ENCODE measurements at places on chromosomes 3 and 15.

DNA sequence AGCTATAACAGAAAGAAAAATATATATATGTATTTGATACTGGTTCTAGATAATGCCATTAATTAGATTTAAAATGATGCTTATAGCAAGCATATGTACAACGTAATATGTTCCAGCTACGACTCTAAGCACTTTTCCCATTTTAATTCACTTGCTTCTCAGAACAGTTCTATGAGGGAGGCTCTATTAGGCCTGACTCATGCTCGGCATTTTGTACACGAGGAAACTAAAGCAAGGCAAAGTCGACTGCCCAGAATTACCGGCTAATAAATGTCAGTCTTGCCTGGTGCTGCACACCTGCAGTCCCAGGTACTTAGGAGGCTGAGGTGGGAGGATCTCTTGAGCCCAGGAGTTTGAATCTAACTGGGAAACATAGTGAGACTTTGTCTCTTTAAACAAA lies 106.0 kb downstream of the PTPRG start:
- DNase-seq = no peak

GRCh38 chr15:73081321-73081958 lies 29.2 kb downstream of the NEO1 start:
- peak; percentile 59 for DNase-seq

- DNase-seq = no peak
Observed at GRCh38 chr15:40452296-40453090, 11.7 kb downstream of the BAHD1 start.

GRCh38 chr3:112806903-112807302 lies 39.8 kb downstream of the CD200R1L start:
- no peak for DNase-seq

DNA sequence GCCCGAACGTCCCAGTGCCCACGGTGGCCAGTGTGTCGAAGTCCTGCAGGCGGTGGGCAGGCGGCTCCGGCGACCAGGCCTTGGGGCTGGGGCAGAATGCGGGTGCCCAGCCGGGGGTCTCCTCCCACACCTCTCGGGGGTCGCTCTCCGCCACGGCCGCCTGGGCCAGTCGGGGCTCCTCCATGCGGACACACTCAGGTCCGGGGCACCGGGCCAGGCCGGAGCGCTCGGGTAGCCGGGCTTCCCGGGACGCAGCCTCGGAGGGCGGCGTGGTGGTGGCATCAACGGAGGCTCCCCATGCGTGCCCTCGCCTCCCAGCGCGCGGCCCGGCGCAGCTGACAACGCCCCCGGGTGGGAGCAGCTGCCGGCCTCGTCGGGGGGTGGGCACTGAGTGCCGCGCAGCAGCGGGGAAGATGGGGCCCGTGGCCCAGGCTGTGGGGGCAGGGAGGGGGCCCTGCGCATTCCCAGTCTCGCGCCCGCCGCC lies 30.1 kb upstream of the CERS3 start:
- no peak for DNase-seq

DNA sequence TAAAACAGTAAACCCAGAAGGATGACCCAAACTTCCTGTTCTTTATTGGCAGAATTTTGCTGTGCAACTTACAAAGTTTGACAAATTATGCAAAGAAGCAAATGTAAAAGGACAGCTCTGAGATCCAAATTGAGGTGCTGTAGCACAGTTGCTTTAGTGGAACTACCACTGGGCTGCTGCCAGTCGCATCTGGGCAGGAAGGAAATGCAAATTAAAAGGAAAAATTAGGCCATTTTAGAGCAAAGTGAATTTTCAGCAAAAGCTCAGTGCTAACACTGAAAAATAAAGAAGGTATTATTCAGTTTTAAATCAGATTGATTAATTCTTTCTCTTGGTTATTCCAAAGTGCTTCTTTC lies 104.5 kb downstream of the ZMAT3 start:
- DNase-seq = no peak

DNA sequence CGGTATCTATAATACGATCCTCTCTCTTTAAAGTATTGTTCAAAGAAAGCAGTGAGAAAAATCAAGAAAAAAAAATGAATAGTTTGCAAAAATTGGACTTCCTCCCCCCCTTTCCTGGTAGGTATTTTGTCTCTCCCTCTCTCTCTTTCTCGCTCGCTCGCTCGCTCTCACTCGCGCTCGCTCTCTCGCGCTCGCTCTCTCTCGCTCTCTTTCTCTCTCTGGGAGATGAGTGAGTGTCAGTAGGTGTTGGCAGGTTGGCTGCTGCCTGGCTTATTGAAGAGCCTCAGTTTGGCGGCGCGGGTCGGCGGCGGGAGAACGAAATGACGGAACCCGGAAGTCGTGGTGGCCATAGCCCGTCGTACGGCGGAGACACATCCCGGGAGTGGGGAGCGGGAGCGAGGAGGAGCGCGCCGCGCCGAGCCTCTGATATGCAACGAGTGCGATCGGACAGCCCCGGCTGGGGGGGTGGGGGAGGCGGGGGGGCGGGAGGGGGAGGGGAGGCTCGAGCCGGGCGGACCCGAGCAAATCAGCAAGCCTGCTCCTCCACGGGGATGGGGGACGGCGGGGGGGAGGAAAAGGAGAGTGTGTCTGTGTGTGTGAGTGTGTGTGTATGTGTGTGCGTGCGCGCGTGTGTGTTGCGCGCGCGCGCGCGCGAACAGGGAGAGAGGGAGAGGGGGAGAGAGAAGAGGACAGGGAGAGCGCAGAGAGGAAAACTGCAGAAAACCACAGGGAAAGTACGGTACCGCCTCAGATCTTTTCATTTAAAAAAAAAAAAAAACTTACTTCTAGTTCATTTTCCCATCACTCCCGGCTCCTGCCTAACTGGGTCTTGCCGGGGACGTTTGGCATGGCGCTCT lies at the start of gene MEIS2:
MEIS2 (minus strand) TSS at position 441 of the 857 bp plus-strand sequence. CDS start 1,083 bp downstream, outside the sequence.
- peak; percentile 69 for DNase-seq

GRCh38 chr3:187207624-187208023 lies 10.3 kb downstream of the RTP1 start:
- no peak for DNase-seq

DNA sequence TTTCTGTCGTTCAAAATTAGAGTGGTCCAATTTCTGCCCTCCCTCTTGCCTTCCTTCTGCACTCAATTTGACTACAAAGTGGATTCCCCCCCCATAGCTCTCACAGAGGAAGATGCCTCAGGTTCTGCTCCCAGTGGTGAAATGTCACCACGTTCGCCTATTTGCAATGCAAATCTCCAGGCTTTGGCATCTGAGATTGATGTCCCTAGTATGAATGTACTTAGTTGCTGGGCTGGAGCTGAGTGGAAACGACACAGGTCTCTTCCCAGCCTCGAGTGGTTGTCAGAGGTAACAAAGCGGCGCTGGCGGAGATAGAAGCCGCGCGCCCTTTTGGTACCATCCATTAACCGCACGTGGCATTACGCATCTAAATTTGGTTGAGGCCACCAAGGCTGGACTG lies 860.1 kb downstream of the MCTP2 start:
- no peak for DNase-seq

DNA sequence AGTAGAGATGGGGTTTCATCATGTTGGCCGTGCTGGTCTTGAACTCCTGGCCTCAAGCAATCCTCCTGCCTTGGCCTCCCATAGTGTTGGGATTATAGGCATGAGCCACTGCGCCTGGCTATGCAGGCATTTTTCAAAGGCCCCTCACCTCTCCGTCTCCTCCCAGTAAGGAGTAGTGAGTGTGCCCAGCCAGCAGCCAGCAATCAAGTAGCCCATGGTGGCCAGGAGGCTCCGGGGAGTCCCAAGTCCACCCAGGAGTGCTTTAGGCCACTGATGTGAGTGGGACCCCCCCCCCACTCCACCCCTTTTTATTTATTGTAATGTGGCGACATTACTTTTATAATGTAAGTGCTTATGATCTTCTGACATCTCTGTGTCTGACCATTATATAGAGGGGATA lies 8.1 kb downstream of the ISG20 start:
- no peak for DNase-seq

- DNase-seq = no peak
Observed at GRCh38 chr15:70259028-70259424, 161.3 kb upstream of the TLE3 start.

DNA sequence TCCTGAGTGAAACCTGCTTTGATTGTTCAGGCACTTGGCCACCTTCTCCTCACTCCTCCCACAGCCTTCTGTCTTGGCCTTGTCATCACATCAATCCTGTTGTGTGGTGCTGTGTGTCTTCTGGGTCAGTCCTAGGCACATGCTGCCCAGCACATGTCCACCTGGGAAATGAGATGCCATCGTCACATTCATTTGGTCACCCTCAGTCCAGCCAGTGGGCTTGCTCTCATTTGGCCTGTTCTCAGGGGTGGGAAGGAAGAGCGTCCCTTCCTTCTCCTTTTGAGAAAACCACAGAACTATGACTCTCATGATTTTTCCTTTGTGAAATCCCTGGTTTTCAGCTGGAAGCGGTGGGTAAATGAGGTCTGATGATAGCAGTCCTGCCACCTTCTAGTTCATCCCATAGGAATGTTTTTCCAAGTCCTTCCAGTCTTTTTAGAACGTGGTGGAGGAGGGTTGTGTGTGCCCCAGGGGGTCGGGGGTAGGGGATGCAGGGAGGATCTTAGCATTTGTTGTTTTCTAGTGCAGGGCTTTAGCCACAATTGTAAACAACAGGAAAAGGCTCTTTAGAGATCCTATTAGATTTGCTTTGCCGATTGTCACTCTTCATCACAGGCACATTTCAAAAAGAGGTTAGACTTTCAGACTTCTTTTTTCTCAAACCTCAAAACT lies 8.4 kb upstream of the PLA1A start:
- no peak for DNase-seq

- DNase-seq = no peak
Observed at GRCh38 chr15:39471785-39472574, 108.9 kb upstream of the THBS1 start.

DNA sequence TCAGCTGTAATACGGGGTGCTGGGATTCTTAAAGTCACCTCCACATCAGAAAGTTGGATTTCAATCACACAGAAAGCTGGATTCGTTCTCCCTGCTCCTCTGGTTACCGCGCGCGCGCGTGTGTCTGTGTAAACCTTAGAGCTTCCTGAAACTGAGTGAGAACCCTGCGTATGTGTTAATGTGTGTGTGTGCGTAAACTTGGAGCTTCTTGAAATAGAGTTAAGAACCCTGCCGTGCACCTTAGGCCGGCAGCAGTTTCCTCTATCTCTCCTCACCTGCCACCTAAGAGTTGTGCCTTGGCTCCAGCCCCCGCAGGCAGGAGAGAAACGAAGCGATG lies 531 bp downstream of the LZTFL1 start:
- DNase-seq = no peak

DNA sequence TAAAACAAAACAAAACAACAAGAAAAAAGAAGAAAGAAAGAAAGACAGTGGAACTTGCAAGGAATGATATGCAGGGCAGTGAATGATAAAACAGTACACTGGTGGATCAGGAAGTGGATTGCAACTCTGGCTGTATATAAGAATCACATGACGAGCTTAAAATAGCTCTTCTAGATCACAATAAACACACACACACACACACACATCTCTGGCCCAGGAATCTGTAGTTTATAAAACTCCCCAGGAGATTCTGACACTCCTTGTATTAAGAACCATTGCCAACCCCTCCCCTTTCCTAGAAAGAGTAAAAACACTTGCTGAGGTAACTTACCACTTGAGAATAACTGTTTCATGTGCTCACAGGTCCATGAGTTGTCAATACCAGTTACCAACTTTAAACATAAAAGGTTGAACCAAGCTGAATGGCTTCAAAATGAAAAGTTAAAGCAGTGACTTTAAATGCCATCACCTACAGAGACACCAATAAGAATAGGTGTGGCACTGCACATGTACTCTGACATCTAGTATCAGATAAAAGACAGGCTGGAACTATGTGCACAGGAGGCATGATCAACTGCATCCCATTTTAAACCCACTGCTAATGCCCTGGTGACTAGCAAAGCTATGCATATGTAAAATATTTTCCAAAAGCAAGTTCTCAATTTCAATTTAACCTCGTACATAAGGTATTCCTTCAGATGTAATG lies 3.9 kb downstream of the CPOX start:
- no peak for DNase-seq

DNA sequence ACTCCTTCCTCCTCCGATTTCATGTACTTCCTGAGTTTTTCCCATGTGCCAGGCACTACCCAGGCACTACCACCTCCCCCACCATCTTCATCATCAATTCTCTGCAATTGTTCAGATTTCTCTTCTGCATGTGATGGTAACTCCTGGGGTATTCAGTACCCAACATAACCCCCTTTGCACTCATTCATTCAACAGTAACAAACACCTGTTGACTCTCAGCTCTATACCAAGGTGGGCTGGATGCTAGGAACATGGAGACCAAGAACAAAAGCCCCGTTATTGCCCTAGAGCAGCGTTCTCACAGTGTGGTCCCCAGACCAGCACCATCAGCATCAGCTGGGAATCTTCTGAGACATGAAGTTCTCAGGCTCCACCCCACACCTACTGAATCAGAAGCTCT lies 113.0 kb upstream of the CHD2 start:
- no peak for DNase-seq

GRCh38 chr15:40844696-40845030 lies 815 bp downstream of the SPINT1 start:
- DNase-seq = no peak

DNA sequence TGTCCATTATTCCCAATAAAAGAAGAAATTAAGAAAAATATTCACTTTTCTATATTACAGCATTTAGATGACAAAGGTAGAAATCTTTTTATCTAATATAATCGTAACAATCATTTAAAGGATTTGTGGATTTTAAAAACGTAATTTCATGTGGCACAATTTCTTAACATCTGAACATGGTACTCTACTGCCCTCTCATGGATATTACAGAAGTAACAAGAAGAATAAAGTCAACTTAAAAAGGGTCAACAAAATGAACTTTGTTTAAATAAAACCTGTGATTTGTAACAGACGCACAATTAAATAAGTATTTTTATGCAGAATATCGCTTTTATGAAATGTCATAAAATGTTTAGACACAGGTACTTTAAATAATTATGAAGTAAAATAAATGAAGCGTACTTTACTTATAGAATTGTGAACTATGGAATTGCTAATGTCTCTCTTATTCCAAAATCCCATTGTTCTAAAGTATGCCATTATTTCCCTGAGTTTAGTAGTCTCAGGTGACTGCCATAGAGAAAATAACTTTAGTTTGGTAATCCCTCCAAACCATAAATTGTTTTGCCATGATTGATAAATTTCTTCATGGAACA lies 366.8 kb upstream of the ZNF385D start:
- no peak for DNase-seq

GRCh38 chr3:52277071-52277964 lies 1.1 kb downstream of the WDR82 start:
- DNase-seq = peak; percentile 16

DNA sequence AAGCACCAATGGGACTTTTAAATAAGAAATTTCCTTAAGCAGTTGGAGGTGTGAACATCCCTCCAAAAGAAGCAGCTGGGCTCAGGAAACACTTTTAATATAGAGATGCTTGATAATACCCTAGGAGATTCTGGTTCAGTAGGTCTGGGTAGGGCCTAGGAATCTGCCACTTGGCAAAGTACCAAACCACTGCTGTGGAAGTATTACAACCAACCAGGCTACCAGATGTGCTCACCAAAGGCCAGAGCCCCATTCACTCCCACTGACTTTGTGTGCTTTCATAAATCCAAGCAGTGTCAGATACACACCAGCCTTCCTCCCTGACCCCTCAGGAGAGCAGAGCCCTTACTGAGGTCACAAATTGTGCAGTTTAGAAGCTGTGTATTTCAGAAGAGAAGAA lies 162.6 kb downstream of the CCNL1 start:
- no peak for DNase-seq

GRCh38 chr3:12938258-12938711 lies 96.9 kb upstream of the RPL32 start:
- no peak for DNase-seq

GRCh38 chr15:40064231-40064894 lies 25.4 kb upstream of the SRP14 start:
- no peak for DNase-seq

Measured in NCI-H1105 (cell line).